ENCODE measurements at places on chromosomes 11 and 22.

GRCh38 chr11:103486604-103487003 lies 377.4 kb downstream of the DYNC2H1 start:
- no peak for DNase-seq

DNA sequence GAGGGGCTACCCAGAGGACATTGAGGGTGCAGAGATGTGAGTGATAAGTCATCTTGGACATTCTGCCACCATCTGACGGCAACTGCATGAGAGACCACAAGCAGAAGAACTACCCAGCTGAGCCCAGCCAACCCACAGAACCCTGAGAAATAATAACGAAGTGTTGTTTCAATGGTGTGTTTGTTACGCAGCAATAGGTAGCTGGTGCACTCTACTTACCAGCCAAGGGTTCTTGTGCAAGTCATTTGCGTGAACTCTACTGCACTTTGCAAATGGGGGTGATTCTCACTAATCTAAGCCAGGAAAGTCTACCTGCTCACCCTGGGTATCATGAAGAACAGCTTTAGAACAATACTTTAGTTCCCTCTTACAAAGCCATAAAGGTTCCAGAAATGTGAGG lies 15.8 kb upstream of the CELSR1 start:
- DNase-seq: no peak

DNA sequence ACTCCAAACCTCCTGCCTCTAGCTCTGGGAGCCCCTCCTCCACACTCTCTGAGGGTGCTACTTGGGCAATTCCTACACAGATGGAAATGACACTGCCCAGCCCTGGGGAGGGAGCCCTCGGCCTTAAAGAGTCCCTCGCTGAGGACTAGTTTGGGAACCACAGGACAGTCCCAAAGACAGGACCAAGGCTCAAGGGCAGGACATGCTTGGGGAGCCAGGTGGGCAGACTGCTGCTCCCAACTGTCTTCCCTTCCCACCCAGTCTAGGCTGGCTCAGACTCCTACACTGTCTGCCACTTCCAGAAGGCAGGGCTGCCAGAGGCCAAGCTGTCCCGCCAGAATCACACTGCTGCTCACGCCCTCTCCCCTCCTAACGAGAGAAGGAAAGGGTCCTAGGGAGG lies 9.8 kb downstream of the ARRB1 start:
- peak; percentile 34 for DNase-seq

DNA sequence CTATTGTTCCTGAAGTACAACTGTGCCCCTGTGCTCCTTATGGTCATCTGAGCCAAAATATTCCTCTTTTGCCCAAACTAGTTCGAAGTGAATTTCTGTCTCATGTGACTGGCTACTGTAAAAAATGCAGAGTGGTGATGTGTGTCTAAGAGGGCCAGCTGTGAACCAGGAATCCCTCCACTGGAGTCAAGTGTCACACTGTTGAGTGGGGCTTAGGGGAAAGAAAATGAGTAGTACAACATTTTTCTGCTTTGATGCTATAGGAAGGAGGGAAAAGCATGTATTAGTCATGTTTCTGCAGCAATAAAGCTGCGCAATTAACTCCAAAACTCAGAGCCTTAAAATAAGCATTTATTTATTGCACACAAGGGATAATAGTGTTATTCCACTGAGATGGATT lies 39.8 kb upstream of the HMGXB4 start:
- DNase-seq: no peak

DNA sequence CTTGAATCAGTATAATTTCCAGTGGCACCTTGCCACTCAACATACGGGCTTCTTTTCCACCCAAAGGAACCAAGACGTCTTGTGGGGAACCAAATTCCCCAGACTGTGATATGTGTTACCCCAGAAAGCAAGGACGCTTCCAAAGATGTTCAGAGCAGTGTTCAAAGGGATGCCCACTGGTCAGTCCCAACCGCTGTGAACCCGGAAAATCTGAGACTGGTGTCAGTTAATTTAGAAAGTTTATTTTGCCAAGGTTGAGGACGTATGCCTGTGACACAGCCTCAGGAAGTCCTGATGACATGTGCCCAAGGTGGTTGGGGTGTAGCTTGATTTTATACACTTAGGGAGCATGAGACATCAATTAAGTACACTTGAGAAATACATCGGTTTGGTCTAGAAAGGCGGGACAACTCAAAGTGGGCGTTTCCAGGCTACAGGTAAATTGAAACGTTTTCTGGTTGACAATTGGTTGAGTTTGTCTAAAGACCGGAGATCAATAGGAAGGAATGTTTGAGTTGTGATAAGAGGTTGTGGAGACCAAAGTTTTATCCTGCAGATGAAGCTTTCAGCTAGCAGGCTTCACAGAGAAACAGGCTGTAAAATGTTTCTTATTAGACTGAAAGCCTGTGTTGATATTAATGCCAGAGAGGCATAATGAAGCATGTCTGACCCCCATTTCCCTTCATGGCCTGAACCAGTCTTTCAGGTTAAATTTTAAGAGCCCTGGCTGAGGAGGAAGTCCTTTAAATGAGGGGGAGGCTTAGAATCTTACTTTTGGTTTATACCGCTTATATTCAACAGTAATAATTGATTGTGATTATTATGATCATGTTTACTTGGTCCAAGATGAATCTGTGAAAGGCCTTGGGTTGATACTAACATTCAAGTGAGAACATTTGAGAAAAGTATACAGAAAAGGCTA lies 6.8 kb downstream of the APOL3 start:
- DNase-seq: no peak

- no peak for DNase-seq
Observed at GRCh38 chr22:40894417-40894816, 32.5 kb upstream of the DNAJB7 start.

DNA sequence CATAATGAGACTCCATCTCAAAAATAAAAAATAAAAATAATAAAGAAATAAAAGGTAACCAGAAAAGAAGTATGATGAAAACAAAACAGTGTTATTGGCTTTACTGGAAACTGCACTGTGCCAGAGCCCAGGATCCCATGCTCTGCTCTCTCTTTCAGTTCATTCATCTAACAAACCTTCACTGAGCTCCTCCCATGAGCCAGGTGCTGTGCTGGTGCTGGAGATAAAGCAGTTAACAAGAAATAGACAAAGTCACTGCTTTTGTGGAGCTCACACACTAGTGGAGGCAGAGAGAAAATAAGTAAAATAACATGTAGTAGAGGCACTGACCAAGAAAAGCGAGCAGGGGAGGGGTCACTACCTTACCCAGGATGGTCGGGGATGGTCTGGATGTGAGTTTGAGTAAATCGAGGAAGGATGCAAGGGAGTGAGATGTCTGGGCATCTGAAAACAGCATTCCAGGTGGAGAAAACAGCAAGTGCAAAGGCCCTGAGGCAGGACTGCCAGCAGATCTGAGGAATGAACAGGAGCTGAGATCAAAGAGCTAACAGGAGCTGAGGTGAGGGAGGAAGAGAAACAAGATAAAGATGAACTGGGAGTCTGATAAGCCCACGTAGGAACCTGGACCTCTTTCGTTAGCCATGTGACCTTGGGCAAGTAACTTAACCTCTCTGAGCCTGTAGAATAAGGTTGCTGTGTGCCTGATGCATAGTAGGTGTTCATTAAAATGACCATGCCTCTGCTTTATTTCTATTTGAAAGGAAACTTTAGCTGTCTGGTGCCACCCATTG lies 31.3 kb upstream of the CD82 start:
- DNase-seq: no peak

GRCh38 chr22:26410386-26410785 lies 18.7 kb upstream of the ASPHD2 start:
- no peak for DNase-seq

DNA sequence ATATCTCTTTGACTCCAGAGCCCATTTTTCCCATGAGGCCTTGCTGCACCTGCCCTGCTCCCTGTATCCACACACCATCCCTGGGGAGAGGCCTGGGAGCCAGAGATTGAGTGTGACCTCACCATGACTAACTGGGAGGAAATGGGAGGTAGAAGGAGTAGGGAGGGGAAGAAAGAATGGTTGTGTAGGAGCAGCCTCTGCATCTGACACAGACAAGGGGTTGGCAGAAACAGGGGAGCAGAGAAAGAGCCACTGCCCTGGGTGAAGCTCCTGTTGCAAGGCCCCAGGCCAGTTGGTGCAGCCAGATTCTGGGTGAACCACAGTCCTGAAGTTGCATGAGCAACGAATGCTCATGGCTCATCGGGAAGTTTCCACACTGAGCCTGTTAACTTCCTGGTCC lies 32.4 kb downstream of the POU2F3 start:
- DNase-seq: no peak

GRCh38 chr11:62611705-62612365 lies 740 bp downstream of the EML3 start:
- DNase-seq: peak; percentile 69

GRCh38 chr22:23801238-23801821 lies 14.6 kb downstream of the SMARCB1 start:
- DNase-seq: no peak

DNA sequence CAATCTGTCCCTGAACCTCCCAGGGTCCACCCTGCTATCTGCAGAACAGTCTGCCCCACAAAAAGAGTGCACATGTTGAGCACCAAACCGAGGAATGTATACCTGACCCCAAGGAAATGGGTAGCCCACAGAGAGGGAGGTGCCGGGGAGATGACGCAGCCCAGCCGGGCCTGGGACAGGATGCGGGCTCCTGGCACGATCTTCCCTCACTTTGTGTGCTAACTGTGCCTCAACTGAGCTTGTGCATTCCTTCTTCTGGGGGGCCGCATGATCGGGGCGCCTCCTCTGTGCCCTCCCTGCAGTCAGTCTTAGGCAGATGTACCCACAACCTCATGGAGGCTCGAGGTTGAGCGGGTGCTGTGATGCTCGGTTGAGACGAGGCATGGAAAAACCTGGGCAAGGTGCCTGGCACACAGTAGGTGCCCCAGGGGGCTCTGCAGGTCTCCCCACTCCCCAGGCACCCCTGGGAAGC lies 2.4 kb downstream of the GAS2L1 start:
- DNase-seq: no peak

- DNase-seq: peak; percentile 70
Observed at GRCh38 chr11:31107649-31108048, 261.9 kb downstream of the DCDC1 start.

DNA sequence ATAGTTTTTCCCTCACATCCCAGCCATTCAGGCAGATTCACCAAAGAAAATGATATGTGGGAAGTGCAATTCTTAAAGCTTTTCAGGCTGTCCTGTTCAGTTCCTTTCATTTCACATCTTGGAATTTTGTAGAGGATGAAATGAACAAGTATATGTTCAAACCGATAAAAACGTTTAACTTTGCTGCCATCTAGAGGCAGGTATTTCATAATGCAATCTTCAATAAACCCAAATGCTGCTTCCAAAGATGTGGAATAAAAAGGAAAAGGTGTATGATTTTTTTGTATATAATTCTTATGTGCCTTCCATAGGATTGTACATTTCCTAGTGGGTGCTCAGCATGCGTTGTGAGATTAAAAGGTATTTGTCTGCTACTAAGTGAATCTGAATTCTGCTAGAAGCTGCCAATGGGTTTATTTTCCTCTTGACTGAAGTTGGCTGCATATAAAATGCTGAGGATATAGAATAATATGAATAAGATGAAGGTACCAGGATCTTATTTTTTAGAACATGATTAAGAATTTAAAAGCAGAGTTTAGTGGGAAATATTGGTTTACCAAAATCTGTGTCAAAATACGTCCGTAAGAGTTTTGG lies 199.3 kb downstream of the PGR start:
- DNase-seq: peak; percentile 76

GRCh38 chr11:86746514-86746913 lies 53.8 kb upstream of the PRSS23 start:
- peak; percentile 36 for DNase-seq

DNA sequence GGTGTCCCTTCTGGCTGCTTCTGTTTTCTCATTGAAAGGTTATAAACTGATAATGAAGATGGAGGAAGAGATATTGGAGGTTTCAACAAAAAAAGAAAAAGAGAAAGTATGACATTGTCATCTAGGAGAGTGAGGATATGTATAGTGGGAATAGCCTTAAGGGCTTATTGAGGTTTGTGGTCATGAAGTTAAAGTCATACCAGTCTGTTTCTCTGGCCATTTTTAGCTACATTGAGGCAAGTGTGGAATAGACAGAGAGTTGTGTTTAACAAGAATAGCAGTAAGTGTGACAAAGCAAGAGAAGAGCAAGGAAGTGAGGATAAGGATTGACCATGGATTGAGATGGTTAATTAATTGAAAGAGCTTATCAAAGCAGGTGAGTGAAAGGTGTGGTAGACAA lies 110.4 kb downstream of the ELP4 start:
- DNase-seq: no peak

DNA sequence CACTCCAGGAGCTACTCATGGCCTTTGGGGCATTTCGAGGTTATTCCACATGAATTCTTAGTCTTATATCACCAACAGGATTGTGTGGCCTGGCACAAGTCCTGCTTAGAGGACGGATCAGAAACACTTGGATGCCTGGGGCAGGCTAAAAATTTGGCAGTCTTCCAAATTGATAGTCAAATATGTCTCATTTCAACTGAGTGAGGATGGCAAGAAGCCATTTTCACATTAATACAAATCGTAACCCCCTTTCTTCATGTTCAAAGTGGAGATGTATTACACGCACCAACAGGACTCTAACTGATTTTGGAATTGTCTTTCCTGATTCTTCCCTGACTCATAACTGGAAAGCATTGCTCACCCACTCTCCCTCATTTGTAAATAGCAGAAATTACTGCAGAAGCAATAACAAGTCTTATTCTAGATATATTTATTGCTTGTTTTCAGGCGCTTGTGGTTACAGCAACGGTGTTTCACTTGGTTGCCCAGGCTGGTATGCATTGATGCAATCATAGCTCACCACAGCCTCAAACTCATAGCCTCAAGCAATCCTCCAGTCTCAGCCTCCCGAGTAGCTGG lies 10.3 kb upstream of the CCDC86 start:
- DNase-seq: peak; percentile 79

GRCh38 chr11:74717221-74717969 lies 13.8 kb downstream of the CHRDL2 start:
- DNase-seq: no peak

DNA sequence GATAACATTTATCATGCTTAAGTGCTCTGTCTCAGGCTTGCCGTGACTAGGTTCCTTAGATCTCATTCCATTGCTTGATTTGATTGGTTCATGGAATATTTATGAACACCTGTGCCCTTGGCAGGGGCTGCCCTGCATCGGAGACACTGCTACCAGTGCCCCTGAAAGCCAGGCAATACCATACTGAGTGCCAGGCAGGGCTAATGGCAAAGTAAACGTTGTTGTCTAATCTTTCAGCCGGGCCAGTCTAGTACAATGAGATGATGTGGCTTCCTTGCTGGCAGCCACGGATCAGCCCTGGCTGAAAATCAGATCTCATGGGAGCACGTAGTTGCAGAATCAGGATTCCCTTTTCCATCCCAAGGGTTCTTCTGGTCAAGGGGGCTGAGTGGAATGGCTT lies 5.0 kb upstream of the PGA3 start:
- peak; percentile 33 for DNase-seq

DNA sequence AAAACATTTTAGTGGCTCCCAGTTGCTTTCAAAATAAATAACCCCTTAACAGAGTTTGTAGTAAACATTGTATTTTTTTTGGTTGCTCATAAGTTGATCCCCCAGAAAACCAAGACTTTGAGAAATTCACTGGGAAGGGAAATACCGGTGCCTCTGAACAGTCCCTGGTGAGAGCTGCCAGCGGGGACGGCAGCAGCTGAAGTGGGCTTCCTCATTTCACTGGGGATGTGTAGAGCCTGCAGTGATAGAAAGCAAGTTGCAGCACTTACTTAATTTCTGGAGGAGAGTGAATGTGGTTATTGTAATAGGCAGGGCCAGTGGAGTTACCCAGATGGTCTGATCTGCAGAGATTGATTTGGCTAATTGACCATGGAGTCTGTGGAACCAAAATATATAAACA lies 18.6 kb upstream of the MCHR1 start:
- DNase-seq: no peak

GRCh38 chr11:12125609-12126149 lies 15.3 kb downstream of the MICAL2 start:
- peak; percentile 47 for DNase-seq
